ENCODE measurements at places on chromosomes 1 and 21. TPM values are rescaled to one million over a fixed set of nuclear protein-coding genes. Genes with fewer than 3 reads are reported as not detected.

The CATSPERE gene
- total RNA-seq = 0.62 TPM

The CLCNKB gene
- not detected for total RNA-seq

The RAB42 gene
- total RNA-seq = 0.21 TPM

The PIK3R3 gene
- total RNA-seq = 2.2 TPM

The CYYR1 gene
- not detected for total RNA-seq

GRCh38 chr21:45433911-45434644 lies 29.1 kb downstream of the COL18A1 start:
- DNase-seq = no peak

DNA sequence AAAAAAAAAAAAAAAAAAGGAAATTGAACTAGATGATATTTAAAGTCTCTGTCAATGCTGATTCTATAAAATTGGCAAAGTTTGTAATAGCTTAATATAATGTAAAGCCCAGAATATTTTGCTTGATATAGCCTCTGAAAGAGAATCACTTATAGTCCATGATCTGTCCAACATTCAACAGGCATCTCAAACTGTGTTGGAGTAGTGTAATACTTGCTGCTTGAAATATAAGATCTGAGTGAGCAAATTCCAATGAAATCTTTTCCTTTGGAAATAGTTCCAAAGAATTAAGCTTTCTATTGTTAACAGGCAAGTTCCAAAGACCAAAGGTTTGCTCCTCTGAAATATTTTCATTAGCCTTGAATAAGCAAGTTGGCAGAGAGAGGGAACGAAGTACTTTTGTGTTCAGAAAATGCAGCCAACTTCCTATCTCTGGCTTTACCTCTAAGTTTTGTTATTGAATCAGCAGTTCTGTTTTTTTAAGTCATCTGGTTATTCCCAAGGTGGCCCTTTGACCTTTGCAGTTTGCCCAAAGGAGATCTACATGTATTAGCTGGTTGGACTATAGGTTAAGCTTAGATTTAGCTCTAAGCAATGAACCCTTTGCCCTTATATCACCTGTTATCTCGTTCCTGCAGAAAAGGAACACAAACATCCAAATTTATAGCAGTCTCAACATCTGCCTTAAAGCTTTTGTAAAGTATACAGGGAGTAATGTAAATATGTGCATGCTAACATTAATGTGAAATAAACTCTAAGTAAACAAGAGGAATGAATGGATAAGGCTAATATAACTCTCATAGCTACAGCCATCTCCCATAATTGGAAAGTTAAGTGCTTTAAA lies 24.4 kb upstream of the CEP350 start:
- DNase-seq = no peak
